Endodermal cell (in vitro differentiated cells): ENCODE measurements at places on chromosomes 3 and 15. TPM values are rescaled to one million over a fixed set of nuclear protein-coding genes. Genes with fewer than 3 reads are reported as not detected.

ANKRD63 gene
- not detected in 3 replicates for total RNA-seq

- H3K36me3 ChIP-seq = no peaks in the 10 kb centered on the region
- DNase-seq = no peak
- H3K27me3 ChIP-seq = peaks cover 10% of the 10 kb centered on the region
- no peak overlapping the region for H3K27ac ChIP-seq
These were observed 43.9 kb downstream of the ADCY5 start for GRCh38 chr3:123405021-123405420.

- peaks cover 8% of the 10 kb centered on the region for H3K4me1 ChIP-seq
- H3K36me3 ChIP-seq = peaks cover 45% of the 10 kb centered on the region
- H3K4me3 ChIP-seq = peak overlapping the region; percentile 6
- H3K27me3 ChIP-seq = no peaks in the 10 kb centered on the region
These were observed 27.0 kb downstream of the HMCES start for GRCh38 chr3:129305592-129306091.

GRCh38 chr3:16548721-16549120, 35.2 kb upstream of the RFTN1 start:
- no peak overlapping the region for H3K4me3 ChIP-seq
- no peaks in the 10 kb centered on the region for H3K4me1 ChIP-seq
- no peak overlapping the region for H3K27ac ChIP-seq
- no peak for DNase-seq
- no peaks in the 10 kb centered on the region for H3K36me3 ChIP-seq

IGSF10 gene
- 0.12 to 0.24 TPM (median 0.19 TPM) in 3 replicates for total RNA-seq

- no peaks in the 10 kb centered on the region for H3K36me3 ChIP-seq
- no peaks in the 10 kb centered on the region for H3K27me3 ChIP-seq
- no peak for DNase-seq
- no peak overlapping the region for H3K27ac ChIP-seq
- no peaks in the 10 kb centered on the region for H3K4me1 ChIP-seq
These were observed 133.1 kb upstream of the LRRN1 start for GRCh38 chr3:3665961-3666640.
